ENCODE measurements at places on chromosomes 6 and 20.

DNA sequence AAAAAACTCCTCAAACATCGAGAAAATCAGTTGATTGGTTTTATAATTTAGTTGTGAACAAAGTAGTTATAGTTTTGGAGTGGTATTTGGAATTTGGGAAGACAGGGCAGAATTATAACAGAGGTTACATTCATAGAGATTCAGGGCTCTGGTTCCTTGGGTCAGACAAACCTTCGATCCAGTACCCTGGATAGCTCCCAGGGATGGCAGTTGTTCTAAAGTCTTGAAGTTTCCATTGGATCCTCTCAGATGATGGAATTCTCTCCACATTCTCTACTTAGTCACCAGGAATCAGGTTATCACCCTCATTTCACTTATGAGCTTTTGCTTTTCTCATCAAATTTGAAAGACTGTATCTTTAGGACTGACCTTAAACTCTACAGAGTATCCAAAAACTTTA, 285.1 kb downstream of the CENPW start:
- no peak for DNase-seq

- no peak for DNase-seq
Measured at GRCh38 chr6:76861403-76861802, 601.9 kb downstream of the HTR1B start.

DNA sequence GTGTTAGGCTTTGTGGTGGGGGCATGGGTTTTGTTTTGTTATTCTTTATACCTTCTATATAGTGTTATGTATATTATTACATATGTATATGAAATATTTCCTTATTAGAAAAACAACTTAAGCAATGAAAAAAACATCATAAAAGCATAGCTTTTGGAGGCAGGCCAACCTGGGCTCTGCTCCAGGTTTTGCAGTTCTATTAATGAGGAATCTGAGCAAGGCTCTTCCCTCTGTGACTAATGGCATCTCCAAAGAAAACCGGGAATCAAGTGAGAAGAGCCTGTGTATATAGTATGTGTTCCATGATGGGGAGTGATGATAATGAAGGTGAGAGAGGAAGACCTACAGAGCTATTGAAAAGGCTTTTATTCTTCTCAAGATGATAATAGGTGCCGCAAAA, 291.1 kb downstream of the CLIC5 start:
- no peak for DNase-seq

- no peak for DNase-seq
Measured at GRCh38 chr6:95879856-95880255, 135.9 kb upstream of the FUT9 start.

DNA sequence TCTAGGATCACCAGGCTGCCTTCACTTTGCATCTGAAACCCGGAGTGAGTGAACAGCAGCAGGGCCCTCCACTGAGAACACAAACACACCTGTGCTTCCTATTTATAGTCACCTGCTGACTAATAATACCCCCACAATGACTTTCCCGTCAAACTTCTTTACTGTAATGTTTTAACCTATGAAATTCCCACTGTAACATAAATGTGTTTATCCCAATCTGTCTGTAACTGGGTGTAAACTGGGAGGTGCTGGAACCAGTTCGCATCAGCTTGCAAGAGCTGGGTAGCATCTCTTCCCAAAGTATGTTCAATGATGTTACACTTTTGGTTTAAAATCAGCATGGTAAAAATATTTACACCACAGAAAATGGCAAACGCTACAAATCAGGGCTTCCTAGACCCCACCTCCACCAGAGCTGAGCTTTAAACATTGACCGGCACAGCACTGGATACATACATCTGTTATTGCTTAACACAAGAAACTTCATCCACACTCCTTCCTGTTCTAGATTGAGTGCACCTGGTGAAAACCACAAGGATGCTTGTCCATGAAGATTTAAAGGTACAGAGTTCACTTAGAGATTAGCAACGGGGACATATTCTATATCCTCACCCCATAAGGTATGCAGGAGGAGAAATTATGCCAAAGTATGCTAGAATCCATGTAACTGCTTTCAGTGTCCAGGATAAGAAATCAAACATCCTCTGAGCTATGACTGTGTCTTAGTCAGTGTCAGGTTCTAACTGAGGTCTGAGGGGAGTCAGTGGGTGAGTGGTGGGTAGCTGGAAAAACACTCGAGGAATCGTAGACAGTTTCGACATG, 79.0 kb downstream of the ALDH8A1 start:
- no peak for DNase-seq

- no peak for DNase-seq
Measured at GRCh38 chr6:73525546-73526330, 4.9 kb upstream of the EEF1A1 start.

Data from CD4-positive, alpha-beta T cell treated with Interleukin-12 subunit alpha and Interleukin-12 subunit beta, for 1 hour (primary cell).